Body of pancreas (tissue), 4 donors: ENCODE measurements at places on chromosomes 12 and 14.

DNA sequence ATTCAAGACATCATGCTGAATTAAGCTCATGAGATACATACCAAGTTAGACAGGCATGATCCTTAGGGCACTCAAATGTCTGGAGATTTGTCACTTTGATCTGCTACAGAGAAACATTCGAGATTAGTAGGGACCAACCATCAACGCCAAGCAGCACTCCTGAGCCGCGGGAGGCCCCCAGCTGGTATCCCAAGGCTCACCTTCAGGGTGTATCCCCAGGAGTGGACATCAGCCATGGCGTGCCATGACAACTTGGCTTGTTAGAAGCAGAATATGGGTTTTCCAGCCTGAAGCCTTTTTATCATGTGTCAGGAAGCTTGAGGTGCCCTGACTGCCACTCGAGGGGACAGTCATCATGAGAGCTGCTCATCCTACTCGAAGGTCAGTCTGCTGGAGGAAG lies 39.1 kb upstream of the GPHB5 start:
- no peak for DNase-seq

DNA sequence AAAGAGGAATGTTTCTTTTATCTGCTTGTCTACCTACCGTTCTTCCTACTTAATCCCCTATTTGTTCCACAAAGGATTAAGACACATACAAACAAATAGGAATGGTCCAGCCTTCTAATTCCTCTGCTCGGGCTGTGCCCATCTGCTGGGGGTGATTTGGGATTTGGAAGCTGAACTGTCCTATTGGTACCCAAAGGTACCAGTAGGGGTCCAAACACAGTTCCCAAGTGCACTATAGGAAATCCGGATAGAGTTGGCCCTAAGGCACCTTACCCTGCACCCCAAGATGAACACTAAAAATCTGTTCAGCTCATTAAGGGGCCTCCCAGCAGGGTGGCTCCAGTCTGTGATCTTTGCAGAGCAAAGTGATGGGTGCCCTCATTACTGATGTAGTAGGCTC lies 566.9 kb downstream of the NRXN3 start:
- no peak for DNase-seq

GRCh38 chr12:108825201-108825950 lies 32.0 kb downstream of the SSH1 start:
- no peak for DNase-seq

- DNase-seq: no peak
Measured at GRCh38 chr14:59018978-59019377, 169.5 kb upstream of the DAAM1 start.

- DNase-seq: no peak
Measured at GRCh38 chr12:58434726-58435125, 485.6 kb downstream of the LRIG3 start.
